ENCODE measurements at places on chromosomes 1 and 21. TPM values are rescaled to one million over a fixed set of nuclear protein-coding genes. Genes with fewer than 3 reads are reported as not detected.

Gene S100A7
- not detected for polyA plus RNA-seq

Gene LRRC38
- not detected for polyA plus RNA-seq

Gene MARK1
- polyA plus RNA-seq = 9.7 TPM

Gene FOXO6
- 1.5 TPM for polyA plus RNA-seq

Gene LDLRAD1
- not detected for polyA plus RNA-seq

Gene KCNT2
- polyA plus RNA-seq = 10.0 TPM

Gene PLA2G2D
- 0.08 TPM for polyA plus RNA-seq

Gene CITED4
- polyA plus RNA-seq = 3.0 TPM

GRCh38 chr1:89808441-89809117, 12.3 kb upstream of the LRRC8D start:
- no peak for DNase-seq

GRCh38 chr1:5990913-5991312, 1.3 kb downstream of the NPHP4 start:
- DNase-seq = no peak

GRCh38 chr1:200866116-200866515, 6.7 kb upstream of the GPR25 start:
- DNase-seq = no peak

GRCh38 chr1:201905234-201905890, 16.7 kb downstream of the SHISA4 start:
- no peak for DNase-seq

DNA sequence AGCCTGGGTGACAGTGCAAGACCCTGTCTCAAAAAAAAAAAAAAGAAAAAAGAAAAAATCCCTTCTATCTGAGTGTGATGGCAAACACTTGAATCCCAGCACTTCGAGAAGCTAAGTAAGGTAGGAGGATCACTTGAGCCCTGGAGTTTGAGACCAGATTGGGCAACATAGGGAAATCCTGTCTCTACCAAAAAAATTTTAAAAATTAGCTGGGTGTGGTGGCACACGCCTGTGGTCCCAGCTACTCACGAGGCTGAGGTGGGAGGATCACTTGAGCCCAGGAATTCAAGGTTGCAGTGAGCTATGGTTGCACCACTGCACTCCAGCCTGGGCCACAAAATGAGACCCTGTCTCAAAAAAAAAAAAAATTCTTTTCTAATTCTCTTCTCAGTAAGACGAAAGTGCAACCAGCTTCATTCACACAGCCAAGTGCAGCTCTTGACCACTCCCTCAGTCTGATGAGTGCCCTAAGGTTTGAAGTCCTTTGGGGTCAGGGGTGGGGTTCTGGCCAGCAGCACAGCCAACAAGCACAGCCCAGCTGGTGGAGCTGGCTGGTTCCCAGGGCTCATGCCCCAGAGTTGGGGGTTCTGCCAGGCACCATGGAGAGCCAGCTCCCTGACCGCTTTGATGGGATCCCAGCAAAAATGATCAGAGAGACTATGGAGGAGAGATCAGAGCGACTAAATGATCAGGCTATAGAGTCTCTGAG, 8.0 kb downstream of the SLC2A5 start:
- DNase-seq = no peak

GRCh38 chr1:68331117-68331865, 99.0 kb upstream of the WLS start:
- no peak for DNase-seq

DNA sequence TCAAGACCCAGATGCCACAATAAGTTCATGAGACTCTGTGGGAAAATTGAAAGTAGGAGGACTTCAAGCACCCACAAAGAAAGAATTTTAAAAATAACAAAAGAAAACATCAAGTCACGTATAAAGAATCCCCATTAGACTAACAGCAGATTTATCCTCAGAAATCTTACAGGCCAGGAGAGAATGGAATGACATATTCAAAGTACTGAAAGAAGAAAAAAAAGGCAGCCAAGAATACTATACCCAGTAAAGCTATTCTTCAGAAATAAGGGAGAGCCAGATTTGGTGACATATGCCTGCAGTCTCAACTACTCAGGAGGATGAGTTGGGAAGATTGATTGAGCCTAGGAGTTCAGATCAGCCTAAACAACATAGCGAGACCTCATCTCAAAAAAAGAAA, 84.3 kb upstream of the CD53 start:
- no peak for DNase-seq

GRCh38 chr1:30184393-30185141, 538.8 kb downstream of the MATN1 start:
- DNase-seq = no peak

GRCh38 chr1:154420961-154421924, 16.1 kb downstream of the IL6R start:
- no peak for DNase-seq

DNA sequence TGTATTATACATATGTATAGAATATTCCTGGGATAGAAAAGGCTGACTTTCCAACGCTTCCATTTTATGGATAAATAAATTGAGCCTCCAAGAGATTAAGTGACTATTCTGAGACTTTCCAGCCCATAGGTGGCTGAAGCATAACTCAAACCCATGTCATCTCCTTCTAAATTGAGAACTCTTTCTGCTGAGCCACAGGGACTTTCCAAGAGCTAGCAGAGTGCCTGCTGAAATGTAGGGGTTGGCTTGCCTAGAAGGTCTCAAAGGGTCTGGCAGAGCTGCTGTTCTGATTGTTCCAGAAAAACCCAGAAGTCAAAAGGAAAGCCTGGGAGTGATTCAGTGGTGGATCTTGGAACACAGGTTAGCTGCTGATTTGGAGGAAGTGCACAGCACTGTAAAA, 146.4 kb upstream of the BEND5 start:
- no peak for DNase-seq

DNA sequence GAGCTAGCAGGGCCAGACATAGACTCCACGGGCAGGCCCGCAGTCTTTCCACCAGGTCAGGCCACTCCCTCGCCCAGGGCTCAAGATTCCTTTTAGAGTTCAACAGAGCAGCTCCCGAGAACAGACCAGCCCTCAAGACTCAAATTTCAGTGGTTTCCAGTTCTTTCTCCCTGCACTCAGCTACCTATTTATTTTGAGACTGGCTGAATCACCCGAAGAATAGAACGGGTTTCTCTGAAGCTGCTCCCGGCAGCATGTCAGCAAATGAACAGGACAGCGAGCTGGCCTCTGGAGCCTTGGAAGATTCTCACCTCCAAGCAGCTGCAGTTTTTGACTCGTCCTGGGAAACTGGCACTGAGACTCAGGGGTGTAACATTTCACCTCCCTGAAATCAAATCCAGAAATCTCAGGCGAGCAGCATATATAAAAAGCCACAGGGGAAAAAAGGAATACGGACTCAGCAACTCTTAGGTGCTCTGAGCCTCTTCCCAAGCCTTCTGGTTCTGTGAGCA, 177.9 kb downstream of the CLIC6 start:
- DNase-seq = no peak

DNA sequence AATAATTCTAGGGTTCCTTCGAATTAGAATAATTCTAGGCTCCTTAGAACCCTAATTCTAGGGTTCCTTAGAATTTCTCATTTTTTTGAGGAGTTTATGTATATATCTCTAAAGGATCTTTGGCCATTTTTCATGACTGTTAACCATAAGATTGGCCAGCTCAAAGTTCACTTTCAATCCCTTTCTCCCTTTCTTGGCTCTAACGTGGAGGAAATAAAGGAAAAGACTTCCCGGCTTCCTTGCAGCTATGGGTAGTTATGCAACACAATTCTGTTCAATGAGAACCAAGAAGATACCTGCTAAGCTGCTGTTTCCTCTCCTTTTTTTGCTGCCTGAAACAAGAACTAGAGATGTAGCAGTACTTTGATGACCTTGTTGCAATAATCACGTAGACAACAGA, 27.2 kb downstream of the SLC35A3 start:
- DNase-seq = no peak

- no peak for DNase-seq
Measured at GRCh38 chr21:36470294-36470693, 9.6 kb downstream of the CLDN14 start.

DNA sequence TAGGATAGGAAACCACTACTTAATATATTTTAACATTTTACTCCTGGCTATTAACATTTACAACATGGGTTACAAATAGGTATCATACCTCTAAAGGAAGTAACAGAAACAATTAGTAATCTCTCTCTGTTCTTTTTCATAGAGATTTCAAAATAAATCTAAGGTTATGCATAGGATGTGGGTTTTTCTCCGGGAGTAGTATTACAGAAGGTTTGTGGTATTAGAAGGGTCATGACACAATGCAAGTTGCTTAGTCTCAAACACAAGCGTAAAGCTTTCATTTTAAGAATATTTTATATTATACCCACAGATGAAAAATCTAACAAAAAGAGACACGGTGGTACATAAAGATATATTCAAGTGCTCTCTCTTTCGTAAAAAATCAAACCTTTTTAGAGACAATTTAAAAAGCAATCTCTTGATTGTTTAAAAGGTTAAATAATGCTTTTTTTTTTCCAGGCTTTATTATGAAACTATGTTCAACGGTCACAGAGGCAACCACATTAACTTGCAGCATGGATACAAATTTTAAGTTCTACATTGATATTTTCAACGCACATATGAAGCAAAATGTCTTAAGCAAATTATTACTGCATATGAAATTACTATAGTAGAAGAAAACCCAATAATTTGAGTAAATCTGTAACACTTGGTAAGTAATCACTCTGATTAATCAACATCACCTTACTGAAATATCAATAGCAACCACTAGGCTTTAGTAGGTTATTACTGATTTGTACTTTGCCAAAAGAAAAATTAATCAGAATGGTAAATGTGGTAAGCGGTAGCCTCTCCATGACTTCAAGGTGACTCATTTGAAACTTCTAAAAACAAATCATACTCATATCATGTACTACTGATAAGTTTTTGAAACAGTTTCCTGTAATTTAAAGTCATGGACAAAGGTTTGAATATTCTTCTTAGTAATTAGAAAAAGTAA, 97.4 kb upstream of the GFI1 start:
- DNase-seq = no peak

GRCh38 chr21:24577301-24577700, 1030.0 kb downstream of the MRPL39 start:
- no peak for DNase-seq

DNA sequence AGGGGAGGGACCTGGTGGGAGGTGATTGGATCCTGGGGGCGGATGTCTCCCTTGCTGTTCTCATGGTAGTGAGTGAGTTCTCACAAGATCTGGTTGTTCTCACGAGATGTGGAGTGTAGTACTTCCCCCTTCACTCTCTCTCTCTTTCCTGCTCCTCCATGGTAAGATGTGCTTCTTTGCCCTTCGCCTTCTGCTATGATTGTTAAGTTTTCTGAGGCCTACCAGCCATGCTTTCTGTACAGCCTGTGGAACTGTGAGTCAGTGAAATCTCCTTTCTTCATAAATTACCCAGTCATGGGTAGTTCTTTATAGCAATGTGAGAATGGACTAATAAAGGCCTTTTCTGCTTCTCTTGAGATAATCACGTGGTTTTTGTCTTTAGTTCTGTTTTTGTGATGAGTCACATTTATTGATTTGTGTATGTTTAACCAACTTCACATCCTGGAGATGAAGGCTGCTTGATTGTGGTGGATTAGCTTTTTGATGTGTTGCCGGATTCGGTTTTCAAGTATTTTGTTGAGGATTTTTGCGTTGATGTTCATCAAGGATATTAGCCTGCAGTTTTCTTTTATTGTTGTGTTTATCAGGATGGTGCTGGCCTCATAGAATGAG, 45.5 kb downstream of the RABGAP1L start:
- DNase-seq = no peak

GRCh38 chr1:158037866-158038359, 44.5 kb downstream of the KIRREL1 start:
- no peak for DNase-seq

DNA sequence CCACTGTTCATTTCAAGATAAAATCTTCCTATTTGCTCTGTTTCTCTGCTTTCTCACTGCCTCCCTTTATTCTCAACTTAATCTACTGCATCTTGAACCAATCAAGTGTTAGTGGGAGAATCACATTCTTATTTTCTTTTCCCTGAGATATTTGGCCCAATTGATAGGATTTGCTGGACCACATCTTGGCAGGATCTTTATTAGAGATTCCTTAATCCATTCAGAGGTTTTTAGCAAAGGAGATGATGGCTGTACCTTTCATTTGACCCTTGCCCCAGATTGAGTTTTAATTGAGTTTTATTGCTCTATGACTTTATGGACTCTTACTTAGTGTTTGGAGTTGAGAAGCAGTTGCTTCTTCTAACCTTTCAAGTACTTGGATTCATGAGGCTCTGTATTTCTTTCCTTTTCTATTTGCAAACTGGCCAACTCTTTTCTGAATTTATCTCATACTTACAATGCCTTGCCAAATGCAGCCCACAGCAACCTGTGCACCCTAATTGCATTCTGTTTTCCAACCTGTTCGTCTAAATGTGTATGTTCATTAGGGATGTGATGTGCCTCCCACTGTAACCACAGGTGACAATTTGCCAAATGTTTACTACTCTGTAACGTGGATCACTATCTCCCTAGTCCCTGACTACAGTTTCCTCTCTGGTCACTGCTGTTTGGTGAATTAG, 274.8 kb upstream of the KAZN start:
- DNase-seq = no peak

GRCh38 chr1:104648269-104648691, 898.6 kb downstream of the AMY1C start:
- DNase-seq = no peak

DNA sequence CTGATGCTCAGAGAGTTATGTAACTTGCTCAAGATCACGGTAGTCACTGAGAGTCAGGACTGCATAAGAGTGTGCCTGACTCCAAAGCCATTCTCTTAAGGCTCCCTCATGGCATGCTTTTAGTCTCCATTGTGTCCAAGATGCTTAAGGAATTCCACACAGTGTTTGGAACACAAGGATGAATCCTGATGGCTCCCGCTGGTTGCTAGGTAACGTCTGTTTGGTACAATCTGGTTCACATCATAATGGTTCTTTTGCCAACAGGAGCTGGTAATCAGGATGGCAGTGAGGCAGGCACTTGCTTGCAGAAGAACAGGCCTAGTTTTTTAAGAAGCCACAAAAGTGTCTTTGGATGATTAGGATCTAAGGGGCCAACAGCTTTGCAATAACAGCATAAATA, 436.5 kb upstream of the DAB1 start:
- DNase-seq = no peak

DNA sequence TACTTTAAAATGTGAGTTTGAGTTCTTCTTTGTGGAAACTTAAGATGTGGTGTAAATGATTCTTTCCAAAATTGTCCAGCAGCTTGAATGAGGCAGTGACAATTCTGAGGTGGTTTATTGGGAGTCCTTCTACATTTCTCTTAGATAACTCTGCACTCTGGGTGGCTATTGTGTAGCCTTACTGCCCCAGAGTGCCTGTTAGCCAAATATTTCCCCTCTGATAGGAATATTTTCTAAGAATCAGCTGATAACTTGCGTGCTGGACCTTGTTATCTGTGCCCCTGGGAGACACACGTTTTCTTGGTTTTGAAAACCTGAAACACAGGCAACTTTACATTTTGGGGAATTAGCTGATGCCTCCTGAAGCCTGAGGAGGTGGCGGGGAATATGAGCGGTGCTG, 91.6 kb downstream of the CD247 start:
- no peak for DNase-seq

DNA sequence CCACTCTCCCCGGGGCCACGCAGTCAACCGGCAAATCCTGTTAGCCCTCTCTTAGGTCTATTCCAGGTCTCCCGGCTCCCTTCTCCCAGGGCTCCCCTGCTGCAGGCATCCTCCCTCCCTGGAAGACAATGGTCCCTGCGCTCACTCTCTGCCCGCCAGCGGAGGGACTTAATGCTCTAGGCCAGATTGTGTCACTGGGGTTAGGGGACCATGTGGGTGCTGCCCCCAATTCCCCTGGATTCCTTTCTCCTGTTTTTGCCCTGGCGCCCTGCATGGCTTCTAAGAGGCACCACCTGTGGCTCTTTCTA, 8.2 kb downstream of the FAM131C start:
- DNase-seq = no peak

- DNase-seq = no peak
Measured at GRCh38 chr1:47630346-47630745, 192.5 kb downstream of the FOXD2 start.

- no peak for DNase-seq
Measured at GRCh38 chr1:53739109-53739681, at the start of gene GLIS1. Gene GLIS1 (minus strand): TSS chr1:53739164. CDS start chr1:53738064, 1,100 bp downstream.

Data from right renal cortex interstitium (tissue), 3 donors.